ENCODE measurements at places on chromosomes 4 and X.

GRCh38 chr4:111216791-111217190 is 593.9 kb upstream of the PITX2 start:
- DNase-seq: no peak

DNA sequence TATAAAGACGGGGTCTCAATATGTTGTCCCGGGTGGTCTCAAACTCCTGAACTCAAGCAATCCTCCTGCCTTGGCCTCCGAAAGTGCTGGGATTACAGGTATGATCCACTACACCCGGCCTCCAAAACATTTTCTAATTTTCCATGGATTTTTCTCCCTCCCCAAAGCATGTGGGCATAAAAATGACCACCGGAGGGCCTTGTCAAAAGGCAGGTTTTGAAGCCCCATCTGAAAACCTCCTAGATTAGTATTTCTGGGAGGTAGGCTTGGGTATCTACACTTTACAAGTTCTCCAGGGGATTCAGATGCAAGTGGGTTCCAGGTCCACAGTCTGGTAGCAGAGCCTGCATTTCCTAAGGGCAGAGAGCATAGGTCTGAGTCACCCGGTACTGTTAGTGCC is 1.4 kb upstream of the GPR173 start:
- DNase-seq: no peak

DNA sequence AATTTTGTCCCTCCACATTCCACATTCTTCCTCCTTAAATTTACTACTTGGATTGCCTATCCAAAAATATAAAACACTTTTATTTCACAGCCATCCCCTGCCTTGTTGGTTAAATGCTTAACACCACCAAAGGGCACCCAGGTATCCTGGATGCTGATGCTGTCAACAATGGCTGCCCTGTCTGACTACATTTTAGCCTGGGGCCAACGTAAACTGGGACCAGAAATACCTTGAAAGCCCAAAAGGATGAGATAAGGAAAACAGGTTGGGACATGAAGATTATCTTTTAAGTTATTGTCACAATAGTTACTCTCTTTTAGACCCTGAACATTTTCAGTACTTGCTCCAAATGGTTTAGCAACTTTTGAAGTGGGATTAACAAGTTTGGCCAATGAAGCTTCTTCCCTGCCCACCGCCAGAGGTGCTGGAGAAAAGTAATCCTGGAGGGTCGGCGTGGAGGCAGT is 775 bp upstream of the YIPF6 start:
- DNase-seq: no peak

GRCh38 chr4:22607382-22607781 is 85.4 kb upstream of the GBA3 start:
- peak; percentile 22 for DNase-seq

GRCh38 chr4:147923854-147924253 is 192.0 kb downstream of the ARHGAP10 start:
- no peak for DNase-seq

GRCh38 chr4:15547392-15547791 is 77.7 kb downstream of the CC2D2A start:
- DNase-seq: no peak

DNA sequence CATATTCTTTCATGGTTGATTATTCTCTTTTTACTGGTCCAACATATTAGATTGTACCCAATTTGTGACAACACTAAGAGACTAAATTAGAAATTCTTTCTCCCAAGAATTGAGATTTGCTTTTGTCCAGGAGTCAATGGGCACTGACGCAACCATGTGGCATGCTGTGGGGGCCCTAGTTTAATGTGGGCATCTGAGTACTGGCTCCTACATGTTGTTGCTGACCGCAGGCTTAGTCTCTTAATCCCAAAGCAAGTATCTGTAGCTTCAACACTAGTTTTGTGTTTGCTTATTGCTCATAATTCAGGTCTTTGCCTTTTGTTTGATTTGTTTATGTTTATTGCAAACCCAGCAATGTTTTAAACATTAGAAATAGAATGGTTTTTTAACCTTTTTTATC is 263.4 kb upstream of the NDST4 start:
- DNase-seq: no peak

- DNase-seq: peak; percentile 50
These were observed 586 bp downstream of the HERC5 start for GRCh38 chr4:88457307-88458103.

DNA sequence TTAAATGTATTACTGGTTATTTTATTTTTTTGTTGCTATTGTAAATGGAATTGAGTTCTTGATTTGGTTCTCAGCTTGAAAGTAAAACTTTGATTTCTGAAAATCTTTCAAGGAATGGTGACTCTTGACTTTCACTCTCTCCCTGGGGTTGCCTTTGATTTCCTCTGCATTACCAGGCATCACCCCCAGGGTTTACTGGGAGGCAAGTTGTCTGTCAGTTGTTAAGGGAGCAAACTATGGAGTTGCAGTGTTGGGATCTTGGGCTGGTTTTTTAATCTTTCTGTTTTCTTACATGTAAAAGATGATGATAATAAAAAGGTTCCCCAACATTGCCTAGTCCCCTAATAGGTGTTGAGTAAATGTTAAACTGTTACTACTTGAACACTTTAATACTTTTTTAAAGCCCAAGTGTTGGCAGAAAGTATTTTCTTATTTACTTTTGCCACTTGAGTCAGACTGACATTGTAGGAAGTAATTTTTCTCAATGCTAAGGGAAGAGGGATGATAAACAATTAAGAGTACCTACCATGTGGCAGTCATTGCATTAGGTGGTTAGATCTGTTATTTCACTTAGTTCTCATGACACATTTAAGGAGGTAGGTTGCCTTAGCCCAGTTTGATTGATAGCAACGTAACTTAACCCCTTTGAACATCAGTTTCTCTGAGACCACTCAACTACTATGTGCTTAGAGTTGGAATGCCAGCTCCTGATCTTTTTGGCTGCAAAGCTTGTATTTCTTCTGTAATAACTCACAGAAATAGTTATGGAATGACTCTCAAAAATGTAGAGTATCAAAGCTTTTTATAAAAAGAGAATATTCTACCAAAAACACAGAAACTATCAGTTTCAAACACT is 67.1 kb downstream of the DCLK2 start:
- DNase-seq: no peak

DNA sequence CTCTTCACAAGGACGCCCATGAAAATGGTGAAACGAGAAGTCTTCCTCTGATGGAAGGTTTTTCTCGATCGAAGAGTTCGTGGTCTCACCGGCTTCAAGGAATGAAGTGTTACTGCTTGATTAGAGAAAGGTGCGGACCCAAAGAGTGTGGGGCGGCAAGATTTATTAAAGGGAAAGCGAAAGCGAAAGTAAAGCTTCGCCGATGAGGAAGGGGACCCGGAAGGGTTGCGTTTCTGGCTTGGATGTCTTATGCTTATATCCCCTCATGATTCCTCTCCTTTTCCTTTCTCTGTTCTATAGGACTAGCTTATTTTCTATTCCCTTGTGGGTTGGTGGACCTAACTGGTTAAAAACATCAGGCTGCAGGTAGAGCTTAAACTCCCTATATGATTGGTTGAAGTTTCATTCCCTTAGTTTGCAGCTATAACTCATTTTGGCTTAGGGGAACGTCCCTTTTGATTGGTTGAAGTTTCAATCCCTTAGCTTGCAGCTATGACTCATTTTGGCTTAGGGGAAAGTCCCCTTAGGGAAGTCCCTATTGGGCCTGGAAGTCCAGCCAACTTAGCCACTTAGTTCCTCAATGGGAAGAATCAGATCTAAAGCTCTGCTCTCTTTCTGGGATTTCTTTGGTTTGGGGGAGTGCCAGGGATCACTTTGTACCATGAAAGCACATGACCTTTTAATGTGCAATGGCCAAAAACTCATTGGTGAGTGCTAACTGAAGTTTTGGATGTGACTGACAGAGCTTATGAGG is 1025.0 kb upstream of the PCDH10 start:
- DNase-seq: no peak

DNA sequence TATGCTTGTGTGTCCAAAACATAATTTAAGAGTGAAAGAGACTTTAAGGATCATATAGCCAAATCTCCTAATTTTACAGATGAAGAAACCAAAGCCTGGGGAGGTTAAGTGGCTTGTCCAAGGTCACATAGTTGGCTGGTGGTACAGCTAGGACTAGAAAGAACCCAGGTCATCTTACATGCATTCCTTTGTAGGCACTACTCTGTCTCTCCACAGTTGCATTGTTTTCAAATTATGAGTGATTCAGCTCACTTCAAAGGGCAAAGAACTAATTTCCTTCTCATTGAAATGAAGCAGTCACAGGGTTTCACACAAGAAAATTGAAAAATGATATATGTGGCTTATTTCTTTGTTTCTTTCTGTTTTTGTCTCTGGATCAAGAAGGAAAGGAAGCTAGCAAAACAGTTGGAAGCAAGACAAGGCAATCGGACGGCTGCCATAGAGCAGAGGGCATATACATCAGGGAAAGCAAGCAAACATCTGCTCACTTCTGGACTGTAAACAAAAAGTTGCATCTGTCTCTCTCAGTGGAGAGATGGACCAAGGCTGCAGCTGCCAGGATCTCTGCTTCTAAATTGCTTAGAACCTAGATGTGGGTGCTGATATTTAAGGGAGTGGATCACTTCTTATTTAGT is 107.5 kb upstream of the AMOT start:
- no peak for DNase-seq

GRCh38 chr4:100649417-100649816 is 131.6 kb upstream of the EMCN start:
- no peak for DNase-seq

DNA sequence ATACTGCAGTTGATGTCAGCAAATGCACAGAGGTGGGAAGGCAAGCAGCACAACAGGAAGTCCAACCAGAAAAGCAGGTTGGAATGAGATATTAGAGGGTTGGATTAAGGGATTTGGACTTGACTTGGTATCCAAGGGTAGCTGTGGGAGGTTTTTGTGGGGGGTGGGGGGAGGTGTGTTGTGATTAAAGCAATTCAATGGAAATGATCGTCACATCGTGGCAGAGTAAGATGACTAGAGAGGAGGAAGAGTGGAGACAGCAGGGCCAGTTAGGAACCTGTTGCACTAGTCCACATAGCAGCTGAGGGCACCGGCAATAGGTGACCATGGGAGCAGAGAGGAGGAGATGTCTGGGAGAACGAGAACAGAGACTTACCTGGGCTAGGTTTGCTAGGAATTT is 2.4 kb downstream of the SLC25A43 start:
- no peak for DNase-seq

DNA sequence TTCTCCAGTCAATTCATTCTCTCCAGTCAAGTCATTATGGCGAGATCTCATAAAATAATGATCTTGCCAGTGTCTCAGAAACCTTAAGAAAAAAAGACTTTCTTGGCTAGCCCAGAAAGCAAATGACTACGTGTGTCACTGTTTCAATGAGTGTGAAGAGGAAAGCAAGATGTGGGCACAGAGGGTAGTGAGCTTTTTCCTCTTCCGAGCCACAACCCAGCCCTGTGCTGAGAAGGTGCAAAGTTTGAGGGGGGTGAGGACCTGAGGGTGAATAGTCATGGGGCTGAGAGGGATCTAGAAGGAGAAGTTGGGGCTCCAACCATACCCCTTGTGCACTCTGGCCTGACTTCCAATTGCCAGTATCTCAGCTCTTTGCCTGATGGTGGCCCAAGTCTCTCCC is 85.6 kb upstream of the EGFL6 start:
- no peak for DNase-seq

- no peak for DNase-seq
These were observed 33.1 kb downstream of the IL15 start for GRCh38 chr4:141669501-141669900.

DNA sequence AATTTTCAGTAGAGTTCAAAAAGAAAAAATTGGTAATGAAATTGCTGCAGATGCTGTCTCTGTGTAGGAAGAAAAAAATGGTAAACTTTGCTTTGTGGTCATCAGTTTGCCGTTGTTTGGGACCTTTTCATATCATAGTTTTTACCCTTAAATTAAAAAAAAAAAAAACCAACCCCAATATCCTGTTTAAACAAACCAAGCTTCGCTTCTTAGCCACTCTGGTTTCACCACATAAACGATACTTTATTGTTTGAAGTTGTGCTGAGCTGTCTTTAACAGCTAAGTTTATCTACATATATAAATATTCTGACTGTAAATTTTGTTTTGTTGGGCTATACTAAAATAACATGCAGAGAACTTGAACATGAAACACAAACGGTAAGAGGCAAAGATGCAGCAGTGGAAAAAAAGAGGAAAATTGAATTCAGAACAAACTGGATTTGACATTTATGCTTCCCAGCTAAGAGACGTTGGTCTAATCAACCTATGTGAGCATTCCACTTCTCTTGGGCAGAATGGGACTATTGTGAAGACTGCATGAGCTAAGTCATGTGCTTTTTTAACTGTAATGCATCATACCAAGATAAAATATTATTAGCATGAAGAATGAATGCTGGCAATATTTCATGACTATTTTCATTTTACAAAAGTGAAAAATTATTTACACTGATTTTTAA is 15.7 kb upstream of the H2AZ1 start:
- DNase-seq: no peak

- DNase-seq: no peak
These were observed 287.2 kb downstream of the FRMPD4 start for GRCh38 chrX:12425496-12425895.

DNA sequence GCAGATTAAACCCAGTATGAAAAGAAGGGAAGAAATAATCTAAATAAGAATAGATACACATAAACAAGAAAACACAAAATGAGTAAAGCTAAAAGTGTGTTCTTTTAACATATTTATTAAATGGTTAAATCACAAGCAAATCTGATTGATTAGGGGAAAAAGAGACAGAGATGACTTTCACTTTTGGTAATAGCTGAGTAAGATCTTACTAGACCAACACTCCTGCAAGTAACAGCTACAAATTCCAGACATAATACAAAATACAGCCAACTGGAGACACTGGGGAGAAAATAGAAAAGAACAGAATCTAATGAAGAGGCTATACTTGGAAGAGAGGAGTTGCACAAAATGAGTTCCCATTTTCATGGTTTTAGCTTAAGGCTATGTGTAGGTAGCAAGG is 33.5 kb downstream of the OR13H1 start:
- no peak for DNase-seq

DNA sequence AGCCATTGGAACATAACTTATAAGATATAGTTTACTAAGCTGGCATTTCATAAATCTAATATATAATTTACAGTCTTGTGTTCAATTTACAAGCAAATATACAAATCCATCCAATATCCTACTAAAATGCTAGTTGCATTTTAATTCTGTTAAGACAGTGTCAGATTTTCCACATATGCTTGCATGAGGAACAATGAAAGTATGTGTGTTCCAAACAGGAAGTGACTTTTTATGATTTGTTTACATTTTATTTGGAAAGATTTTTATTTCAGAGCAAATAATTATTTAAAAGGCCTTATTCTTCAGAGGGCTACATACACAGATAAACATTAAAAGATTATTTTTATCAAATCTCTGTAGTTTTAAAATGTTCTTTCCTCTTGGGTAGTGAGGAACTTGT is 130.1 kb downstream of the KLHL34 start:
- no peak for DNase-seq

GRCh38 chrX:50691820-50692219 is 122.2 kb downstream of the SHROOM4 start:
- DNase-seq: no peak

GRCh38 chr4:76300012-76300411 is 6.5 kb upstream of the STBD1 start:
- no peak for DNase-seq

DNA sequence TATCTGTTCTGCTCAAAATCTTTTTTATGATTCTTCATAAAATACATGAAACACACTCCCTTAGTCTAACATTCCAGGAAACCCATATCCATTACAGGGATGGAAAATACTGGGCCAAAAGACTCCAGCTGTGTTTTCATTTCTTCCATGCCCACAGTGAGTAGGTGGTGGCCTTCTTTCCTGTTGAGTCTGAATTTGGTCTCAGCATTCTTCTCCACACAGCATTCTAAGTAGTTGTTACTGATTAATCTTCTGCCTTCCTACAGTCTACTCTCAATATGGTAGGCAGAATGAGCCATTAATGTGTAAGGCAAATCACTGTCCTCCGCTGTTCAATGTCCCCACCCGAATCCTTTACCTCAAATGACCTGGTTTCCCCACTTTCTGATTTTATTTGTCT is 370.6 kb upstream of the RPS6KA3 start:
- no peak for DNase-seq

Data from T-cell (primary cell).